Activated T-cell treated with anti-CD3 and anti-CD28 coated beads, Interleukin-2, amount 50 U/mL, for 48 hours (primary cell): ENCODE measurements at places on chromosomes 12 and 14.

DNA sequence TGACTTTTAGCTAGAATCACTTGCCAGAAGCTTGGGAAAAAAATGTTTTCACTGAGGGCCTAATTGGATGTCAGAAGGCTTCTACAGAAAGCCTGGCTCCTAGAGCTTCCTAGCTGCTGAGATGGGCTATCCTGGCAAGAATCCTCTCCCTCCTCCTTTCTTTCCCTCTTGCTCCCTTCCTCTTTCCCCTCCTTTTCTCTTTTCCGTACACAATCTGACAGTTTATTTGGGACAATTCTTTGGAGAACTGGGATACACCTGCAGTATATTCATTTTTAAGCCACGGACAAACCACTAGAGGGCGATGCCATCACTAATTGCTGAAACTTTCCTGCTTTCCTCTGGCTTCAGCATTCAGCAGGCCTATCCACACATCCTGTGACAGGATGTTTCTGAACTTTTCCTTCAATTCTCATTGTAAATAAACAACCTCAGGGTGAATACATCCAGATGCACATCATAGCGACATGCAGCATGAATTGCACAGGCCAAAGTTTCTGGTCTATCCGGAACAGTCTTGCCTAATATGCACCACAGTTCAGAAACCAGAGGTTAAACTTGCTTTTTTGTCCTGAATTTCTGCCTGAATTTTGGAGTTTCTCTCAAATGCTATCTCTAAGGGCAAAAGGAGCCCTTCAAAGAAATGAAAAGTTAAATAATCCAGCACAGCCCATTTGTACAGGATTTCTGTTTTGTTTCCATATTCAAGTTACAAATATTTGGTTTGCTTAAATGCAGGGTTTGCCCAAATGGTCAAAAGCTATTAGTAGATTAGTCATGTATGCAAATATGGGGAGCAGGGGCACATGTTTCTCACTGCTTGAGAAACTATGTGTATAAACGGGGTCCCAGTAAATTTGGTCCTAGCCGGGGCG lies 142.8 kb downstream of the PAWR start:
- DNase-seq: peak; percentile 21

DNA sequence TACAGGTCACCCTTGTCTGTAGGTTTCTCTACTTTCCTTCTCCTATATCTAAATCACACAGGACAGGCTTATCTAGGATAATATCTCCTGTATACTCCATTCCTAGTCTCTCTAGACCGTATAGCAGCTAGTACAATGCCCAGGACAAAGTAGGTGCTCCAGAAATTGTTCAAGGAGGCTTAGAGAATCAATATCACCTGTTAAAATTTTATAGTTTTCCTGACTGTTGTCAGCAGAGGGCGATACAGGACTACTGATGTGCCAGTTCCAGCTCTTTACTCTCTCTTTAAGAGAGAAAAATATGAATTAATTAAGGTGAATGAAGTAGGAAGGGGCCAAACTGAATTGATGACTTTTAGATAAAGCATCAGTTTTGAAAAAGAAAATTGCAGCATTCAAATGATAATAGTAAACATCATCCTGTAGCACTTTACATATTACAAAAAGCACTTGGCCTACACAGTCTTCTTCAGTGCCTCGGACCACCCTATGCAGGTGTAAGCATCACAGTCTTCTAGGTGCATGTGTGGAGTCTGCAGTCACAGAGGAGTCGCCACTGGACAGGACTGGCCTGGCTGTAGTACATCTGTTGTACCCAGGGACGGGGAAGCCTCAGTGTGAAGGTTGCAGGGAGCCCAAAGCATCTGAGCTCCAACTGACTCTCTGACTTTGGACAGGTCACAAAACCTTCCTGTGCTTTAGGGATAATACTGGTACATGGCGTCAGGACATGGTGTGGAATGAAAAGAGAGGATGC lies 61.9 kb upstream of the MAX start:
- peak; percentile 30 for DNase-seq

DNA sequence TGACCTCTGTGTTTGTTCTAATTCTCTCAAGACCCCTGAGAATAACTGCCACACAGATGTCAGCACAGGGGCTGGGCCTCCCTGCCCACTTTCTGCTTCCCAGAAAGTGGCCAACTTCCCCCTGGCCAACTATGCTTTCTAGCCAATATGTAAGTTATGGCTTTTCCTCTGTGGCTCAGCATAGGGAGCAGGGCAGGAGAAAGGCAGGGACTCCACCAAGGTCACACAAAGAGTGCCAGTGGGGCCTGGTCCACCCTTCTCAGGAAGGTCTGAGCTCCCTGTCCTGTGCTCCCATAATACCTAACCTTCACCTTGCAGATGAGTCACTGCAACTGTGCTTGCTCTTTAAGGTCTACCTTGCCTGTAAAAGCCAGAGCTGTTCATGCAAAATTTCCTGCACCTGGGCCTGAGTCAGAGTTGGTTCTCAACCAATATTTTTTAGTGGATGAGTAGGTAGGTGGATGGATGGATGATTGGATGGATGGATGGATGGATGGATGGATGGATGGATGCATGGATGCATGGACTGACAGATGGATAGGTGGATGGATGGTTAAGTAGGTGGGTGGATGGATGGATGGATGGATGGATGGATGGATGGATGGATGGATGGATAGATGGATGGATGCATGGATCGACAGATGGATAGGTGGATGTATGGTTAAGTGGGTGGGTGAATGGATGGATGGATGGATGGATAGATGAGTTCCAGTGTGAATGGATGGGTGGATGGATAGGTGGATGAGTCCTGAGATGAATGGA lies 64.2 kb downstream of the DIO3 start:
- no peak for DNase-seq

GRCh38 chr12:28442101-28442500 lies 251.8 kb downstream of the CCDC91 start:
- no peak for DNase-seq

GRCh38 chr12:47963340-47964040 lies at the start of gene TMEM106C:
Gene TMEM106C, plus strand, starts transcription at chr12:47963596. Its CDS starts 641 bp downstream, at chr12:47964237.
- DNase-seq: peak; percentile 95

- no peak for DNase-seq
Measured at GRCh38 chr12:128573907-128574306, 249.9 kb downstream of the SLC15A4 start.

DNA sequence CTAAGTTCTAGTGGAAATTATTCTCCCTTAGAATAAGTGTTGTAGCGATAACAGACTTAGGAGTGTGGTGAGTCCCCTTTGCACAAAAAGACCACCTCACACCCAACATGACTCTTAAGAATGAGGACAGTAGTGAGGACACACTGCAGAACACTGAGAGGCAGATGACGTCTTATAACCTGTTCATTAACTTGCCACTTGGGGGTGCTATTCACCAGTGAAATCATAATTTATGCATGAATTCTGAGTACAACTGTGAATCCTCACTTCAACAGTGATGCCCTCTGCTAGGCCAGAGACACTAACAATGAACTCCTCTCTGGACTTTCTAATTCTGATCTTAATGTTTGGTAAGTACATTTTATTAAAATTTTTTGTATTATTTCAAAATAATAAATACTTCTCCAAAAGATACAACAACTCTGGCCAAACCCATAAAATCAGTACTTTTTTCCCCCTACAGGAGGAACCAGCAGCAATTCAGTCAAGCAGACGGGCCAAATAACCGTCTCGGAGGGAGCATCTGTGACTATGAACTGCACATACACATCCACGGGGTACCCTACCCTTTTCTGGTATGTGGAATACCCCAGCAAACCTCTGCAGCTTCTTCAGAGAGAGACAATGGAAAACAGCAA lies 274.7 kb downstream of the DAD1 start:
- no peak for DNase-seq

GRCh38 chr12:28879379-28879778 lies 269.7 kb upstream of the FAR2 start:
- no peak for DNase-seq

GRCh38 chr14:100448376-100448775 lies 125.2 kb downstream of the SLC25A47 start:
- no peak for DNase-seq

DNA sequence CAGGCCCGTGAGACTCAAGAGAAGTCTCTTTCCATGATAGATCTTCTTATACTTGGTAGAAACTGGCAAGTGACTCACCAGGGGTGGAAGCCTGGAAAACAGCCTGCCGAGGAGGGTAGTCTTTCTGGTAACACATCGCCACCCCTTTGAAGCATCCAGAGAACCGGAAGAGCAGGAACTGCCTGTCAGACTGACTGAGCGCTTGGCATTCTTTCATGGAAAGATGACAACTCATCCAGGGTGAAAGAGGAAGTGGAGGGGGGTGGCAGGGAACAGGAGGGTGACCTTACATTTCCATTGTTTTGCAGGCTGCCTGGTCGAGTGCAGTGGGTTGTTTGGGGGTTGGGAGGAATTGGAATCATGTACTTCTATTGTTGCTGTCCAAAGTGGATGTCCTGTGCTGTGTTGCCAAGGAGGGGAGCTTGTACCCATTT lies 34.5 kb downstream of the PRKCH start:
- DNase-seq: peak; percentile 58

- no peak for DNase-seq
Measured at GRCh38 chr12:102812344-102812743, 104.7 kb downstream of the PAH start.

- no peak for DNase-seq
Measured at GRCh38 chr14:57578801-57579200, 85.1 kb upstream of the CCDC198 start.

- no peak for DNase-seq
Measured at GRCh38 chr14:31659278-31659677, 98.1 kb downstream of the NUBPL start.

- no peak for DNase-seq
Measured at GRCh38 chr14:79229383-79229909, 981.9 kb downstream of the DIO2 start.

GRCh38 chr12:122078141-122079032 lies at the start of gene MLXIP:
Gene MLXIP, plus strand, starts transcription at chr12:122078756. Its CDS starts 98 bp downstream, at chr12:122078854.
- peak; percentile 92 for DNase-seq

GRCh38 chr14:66135831-66136230 lies 350.3 kb upstream of the CCDC196 start:
- no peak for DNase-seq
